G401 (cell line): ENCODE measurements at places on chromosomes 2 and 18. TPM values are rescaled to one million over a fixed set of nuclear protein-coding genes. Genes with fewer than 3 reads are reported as not detected.

Gene GKN1
- total RNA-seq, result not detected in 2 replicates

Gene ADAM23
- total RNA-seq, result 2.7 and 7.7 TPM in 2 replicates

Gene ZSWIM2
- not detected in 2 replicates for total RNA-seq

Gene PCARE
- total RNA-seq, result not detected in 2 replicates

Gene ERMN
- total RNA-seq, result not detected in 2 replicates

Gene HSPE1
- 163 and 218 TPM in 2 replicates for total RNA-seq

Gene POTEJ
- not detected in 2 replicates for total RNA-seq

Gene TTC32
- total RNA-seq, result 8.9 and 9.0 TPM in 2 replicates

Gene TMEM198
- 9.0 and 11.1 TPM in 2 replicates for total RNA-seq

Gene GPR39
- total RNA-seq, result 0.44 TPM in 1 of 2 replicates, not detected in the other

- no peak for DNase-seq
Observed at GRCh38 chr2:224751996-224752698, 36.0 kb upstream of the CCDC195 start.

- DNase-seq, result no peak
Observed at GRCh38 chr2:45545943-45546342, 65.1 kb downstream of the SRBD1 start.

DNA sequence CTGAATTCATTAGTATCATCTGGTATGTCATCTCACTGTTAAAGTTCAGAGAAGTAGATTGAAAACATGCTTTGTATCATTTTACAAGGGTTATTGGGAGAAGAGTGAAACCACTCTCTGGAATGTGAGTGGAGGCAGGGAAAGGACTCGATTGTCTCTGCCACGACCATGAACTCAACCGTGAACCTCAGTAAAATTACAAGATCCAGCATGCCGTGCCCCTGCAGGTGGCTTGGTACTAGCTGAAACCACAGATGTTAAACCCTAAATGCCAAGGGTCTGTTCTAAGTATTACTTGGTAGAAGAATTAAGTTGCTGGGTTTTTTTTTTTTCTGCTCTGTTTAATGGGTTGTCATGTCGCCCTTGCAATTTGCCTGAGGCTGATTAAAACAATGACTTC is 197.2 kb downstream of the MYO3B start:
- DNase-seq, result no peak

GRCh38 chr2:18178736-18179349 is 300.4 kb downstream of the KCNS3 start:
- peak; percentile 43 for DNase-seq

DNA sequence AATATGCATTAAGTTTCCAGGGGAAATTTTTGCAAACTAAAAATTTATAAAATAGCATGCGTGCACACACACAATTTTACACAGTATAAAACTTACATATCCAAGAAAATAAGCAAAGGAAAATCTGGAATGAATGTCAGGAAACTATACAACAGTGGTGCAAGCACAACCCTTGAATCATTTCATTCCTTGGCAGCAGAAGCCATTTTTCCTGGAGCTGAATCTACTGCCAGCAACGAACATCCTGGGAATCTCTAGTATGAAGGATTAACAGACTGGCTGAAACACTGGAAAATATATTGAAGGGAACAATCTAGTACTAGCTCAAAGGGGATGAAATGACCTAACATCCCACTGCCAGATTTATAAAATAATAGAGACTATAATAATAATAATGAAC is 235.3 kb downstream of the DYM start:
- DNase-seq, result peak; percentile 41

DNA sequence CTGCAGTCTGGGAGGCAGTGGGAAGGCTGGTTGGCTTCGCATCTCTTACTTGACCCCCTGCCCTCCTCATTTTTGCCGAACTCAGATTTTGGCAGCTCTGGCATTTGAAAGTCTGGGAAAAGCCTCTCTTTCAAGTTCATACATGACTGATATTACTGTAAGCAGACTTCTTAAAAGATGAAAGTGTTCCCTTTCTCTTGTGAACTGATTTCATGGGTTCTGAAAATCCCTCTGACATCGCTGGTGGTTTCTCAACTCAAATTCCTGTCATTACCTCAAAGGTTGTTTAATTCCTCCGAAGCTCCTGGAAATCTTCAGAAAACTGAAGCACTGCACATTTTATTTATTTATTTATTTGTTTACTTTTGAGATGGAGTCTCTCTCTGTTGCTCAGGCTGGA is 16.9 kb upstream of the SLC38A11 start:
- no peak for DNase-seq

DNA sequence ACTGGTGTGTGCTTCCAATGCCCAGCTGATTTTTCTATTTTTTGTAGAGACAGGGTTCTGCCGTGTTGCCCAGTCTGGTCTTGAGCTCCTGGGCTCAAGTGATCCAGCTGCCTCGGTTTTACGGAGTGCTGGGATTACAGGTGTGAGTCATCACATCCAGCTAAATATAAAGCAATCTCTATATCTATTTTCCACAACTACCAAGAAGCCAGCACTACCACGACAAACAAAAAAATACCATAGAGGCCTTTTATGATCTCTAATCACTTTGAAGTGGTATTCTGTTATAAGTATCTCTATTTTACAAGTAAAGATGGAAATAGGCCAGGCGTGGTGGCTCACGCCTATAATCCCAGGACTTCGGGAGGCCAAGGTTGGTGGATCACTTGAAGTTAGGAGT is 34.7 kb downstream of the C2orf74 start:
- no peak for DNase-seq

DNA sequence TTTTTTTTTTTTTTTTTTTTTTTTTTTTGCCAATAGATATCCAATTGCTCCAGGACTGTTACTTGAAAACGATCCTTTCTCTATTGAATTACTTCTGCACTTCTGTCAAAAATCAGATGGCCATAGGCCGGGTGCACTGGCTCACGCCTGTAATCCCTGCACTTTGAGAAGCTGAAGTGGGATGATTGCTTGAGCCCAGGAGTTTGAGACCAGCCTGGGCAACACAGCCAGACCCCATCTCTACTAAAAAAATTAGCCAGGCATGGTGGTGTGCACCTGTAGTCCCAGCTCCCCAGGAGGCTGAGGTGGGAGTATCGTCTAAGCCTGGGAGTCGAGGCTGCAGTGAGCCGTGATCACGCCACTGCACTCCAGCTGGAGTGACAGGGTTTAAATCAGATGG is 4.3 kb upstream of the CHCHD5 start:
- no peak for DNase-seq

DNA sequence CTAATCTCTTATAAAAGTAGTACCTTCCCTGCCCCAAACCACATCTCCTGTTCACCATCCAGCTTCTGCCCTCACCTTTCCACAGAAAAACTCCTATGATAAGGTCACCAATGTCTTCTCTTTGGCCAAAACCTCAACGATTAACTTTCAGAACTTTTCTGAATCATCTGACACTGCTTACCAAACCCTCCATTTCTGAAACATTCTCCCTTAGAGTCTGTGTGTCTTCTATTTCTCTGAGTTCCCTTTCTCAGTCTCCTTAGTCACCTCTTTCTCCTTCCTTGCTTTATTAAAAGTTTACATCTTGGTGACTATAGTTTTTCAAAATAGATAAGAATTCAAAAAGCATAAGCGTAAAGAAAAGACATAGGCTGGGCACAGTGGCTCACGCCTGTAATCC is 51.3 kb upstream of the SP3 start:
- no peak for DNase-seq

- peak; percentile 43 for DNase-seq
Observed at GRCh38 chr2:26245810-26246209, 1.1 kb downstream of the HADHB start.

DNA sequence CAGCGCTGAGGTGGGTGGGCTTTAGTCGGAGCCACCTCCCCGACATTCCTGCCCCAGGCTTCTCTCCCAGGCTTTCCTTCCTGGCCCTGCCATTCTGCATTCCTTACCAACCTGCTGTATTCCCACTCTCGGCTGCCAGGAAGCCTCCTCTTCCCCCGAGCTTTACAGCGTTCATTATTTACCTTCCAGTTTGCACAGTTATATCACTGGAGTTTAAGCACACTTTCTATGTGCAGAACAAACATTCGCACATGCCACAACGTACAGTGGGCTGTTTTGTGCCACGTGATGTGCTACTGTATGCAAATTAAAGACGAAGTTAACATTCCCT is 246.3 kb downstream of the SOX11 start:
- DNase-seq, result no peak

- DNase-seq, result no peak
Observed at GRCh38 chr2:235265348-235265965, 228.4 kb upstream of the AGAP1 start.

DNA sequence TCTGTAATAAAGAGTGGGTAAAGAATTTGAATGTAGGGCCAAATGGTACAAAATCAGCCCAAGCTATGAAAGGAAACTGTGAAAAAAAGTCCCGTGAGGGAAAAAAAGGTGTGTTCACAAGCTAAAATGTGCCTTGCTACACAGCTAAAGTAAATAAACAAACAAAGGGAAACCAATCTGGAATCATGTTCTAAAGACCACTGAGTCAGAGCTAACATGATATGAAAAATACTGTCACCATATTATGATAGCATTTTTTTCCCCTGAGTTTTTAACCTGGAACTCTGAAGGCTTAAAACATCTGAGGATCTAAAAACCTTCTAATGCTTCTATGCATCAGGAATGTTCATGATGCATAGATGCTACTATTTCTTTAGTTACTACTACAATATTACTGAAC is 58.8 kb downstream of the SCN1A start:
- no peak for DNase-seq

GRCh38 chr2:209556354-209556961 is 132.6 kb downstream of the MAP2 start:
- peak; percentile 29 for DNase-seq

DNA sequence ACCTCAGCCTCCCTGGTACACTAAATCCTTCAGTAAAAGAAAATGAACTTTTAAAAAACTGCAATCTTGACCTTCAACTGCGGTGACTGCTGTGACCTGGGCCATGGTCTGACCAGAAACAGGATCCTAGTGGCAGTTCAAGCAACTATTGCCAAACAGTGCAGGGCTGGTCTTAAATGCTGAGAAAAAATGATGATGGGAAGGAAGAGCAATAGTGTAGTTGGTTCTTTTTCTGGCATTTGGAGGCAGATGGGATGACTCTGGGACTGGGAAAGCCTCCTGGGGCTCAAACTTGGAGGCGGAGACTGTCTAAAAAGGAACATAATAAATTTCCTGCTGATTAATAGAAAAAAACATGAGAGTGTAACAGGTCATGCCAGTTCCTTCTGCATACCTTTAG is 45.4 kb downstream of the CHN1 start:
- DNase-seq, result peak; percentile 62

GRCh38 chr18:46096651-46097300 is 1.3 kb downstream of the ATP5F1A start:
- peak; percentile 22 for DNase-seq

- no peak for DNase-seq
Observed at GRCh38 chr2:10550206-10551001, 102.3 kb upstream of the ODC1 start.

GRCh38 chr2:137607722-137608318 is 356.5 kb upstream of the HNMT start:
- no peak for DNase-seq

DNA sequence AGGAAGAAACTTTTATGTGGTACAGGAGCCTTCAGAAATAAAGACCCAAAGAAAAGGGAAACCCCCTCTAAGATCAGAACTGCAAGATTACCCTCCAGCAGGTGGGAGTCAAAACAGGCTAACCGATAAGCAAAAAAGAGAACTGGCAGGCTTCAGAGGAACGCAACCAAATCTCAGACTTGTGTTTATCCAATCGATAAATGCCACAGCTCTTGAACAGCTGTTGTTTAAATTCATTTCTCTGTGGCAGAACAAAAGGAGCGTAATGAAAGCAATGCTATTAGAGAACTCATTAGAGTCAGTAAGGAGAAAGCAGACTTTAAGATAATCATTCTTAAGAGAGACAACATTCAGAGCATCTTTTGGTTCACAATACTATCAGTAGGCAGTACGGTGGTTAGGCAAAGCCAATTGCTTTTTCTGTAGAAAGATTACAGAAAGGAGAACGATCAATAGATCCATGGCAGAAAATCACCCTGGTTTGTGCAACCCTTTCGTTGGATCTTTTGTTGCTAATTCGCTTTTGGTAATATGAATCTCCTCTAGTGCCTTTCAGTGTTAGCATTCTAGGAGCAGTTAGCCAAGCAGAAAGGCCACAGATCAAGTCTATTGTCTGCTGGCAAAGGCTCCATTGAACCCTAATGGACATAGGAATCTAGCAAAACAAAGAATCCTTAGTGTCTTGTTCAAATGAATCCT is 476.4 kb upstream of the CHST9 start:
- no peak for DNase-seq

- peak; percentile 63 for DNase-seq
Observed at GRCh38 chr2:152468899-152469692, 134.1 kb downstream of the FMNL2 start.

GRCh38 chr18:33833842-33834241 is 255.8 kb downstream of the ASXL3 start:
- DNase-seq, result no peak

DNA sequence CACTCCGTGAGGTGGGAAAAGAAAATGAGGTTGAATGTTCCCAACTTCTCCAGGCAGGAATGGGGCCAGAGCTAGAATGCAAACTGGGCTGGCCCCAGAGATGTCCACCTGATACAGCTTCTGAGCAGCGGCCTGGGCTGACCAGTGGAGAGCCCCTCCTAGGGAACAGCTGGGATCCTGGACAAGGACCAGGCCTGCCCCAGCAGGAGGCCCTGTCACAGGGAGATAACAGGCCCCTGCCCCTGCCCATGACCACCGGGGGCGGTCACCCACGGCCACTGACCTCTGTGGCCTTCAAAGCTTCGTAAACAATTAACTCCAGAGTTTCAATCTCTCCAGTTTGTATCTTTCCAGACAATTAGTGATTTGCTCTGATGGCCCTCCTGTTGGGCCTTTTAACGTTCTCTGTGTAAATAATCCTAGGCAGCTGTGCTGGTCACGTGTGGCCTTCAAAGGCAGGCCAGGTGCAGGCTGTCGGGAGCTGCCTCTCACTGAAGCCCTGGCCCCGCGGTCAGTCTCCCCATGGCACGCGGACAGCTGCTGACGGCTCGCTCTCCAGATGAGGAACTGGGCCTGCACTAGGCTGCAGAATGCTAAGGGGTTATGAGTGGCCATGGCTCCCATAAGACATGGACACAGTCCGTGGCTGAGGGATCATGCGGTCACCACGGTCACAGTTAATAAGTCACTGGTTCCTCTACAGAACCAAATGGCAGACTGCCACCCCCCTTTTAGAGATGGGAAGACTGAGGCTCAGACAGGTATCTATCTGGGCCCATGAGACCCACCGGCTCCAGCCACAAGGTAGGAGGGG is 9.2 kb downstream of the HS6ST1 start:
- no peak for DNase-seq

DNA sequence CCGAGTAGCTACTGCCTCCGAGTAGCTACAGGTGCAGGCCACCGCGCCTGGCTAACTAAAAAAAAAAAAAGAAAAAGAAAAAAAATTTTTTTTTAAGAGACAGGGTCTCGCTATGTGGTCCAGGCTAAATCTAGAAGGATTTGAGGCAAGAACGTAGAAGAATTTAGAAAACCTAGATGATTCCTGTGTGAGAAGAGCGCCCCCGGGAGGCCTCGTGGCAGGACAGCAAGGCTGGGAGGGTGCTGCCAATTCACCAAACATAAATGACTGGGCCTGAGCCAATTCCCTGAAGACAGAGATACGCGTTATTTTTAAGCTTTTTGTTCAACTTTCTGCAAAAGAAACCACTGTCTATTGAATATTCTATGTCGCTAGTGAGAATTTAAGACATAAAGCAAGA is 90.1 kb upstream of the TGFA start:
- no peak for DNase-seq
